ENCODE measurements at places on chromosomes 12 and 14.

- no peak for DNase-seq
These were observed 603.2 kb downstream of the C12orf50 start for GRCh38 chr12:87425942-87426554.

- no peak for DNase-seq
These were observed 69.6 kb upstream of the AEBP2 start for GRCh38 chr12:19369691-19370148.

DNA sequence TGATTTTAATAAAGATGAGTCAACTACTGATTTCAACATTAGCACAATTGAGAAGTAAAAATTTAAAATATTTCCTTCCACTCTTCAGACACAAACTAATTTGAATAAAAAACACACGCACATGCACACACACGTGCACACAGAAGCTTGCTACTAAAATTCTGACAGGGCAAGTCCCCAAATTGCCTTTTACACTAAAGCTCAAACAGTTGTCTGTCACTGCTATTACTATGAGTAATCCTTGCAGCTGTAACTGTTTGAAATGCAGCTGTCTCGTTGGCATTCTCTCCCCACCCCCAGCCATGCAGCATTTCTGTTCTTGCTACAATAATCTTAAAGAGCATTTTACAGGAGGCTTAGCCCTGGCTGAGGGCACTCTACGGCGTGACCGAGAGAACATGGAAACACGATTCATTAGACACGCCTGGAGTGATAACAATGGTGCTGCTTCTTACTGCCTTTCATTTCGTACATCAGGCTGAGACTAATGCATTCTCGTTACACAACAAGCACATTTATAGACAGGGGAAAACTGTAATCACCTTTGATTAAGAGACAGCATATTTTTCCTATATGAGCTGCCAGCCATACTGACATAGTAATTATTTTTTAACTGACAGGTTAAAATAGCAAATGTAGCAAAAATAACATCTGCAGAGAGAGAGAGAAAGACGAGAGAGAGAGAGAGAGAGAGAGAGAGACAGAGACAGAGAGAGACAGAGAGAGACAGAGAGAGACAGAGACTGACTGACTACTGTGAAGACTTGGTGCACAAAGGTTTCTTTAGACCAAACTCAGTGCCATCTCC lies 153.8 kb downstream of the MED13L start:
- DNase-seq = no peak

DNA sequence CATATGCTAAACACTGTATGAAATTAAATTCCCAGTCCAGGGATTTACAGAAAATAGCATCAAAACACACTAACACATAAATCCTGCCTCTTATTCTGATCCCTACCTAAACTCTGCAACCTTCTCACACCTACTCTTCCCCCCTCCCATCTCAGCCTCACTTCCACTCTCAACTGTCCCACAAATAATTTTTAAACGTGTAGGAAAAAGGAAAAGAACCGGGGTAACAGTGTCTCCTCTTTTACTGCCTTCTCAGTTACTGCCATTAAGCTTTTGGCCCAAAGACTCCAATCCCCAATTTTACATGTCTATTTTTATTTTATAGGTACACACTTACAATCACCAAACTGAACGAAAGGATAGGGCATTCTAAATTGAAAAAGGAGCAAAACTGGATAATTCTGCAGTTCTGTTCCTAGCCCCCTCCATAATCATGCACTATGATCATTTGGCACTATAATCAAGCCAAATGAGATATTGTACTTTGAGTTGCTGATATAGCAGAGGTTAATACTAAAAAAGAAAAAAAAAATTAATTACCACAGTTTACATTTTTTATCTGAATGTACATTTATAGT lies 2.9 kb downstream of the DUSP16 start:
- DNase-seq = no peak

GRCh38 chr14:105294142-105294597 lies 6.6 kb downstream of the BRF1 start:
- no peak for DNase-seq

DNA sequence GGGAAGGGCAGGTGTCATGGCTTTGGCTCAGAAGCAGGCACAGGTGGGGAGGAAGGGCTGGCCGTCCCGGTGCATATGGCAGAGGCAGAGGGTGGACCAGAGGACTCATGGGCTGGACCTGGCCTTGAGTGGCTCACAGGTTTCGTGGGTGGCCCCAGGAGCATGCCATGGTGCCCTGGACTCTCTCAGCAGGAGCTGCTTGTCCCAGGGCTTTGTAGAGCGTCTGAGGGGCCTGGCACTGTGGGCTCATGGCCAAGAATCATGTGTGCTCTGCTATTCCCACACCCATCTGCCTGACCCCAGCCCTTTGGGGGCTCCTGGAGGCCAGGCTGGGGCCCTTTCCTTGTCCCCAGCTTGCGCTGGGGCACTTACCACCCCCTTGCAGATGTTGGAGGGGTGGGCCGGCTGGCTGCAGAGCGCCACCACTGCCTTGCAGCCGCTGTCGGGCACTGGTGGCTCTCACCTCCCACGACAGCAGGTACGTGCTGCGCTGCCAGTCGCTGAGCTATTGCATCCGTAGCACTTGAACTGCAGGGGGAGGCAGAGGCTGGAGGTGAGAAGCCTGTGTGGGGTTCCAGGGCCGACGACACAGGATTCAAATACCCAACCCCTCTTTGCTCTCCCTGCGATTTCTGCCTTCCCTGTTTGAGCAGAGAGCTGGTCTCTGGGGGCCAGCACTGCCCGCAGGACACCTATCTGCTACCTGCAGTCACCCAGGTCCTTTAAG lies 187.4 kb upstream of the PRMT8 start:
- no peak for DNase-seq

DNA sequence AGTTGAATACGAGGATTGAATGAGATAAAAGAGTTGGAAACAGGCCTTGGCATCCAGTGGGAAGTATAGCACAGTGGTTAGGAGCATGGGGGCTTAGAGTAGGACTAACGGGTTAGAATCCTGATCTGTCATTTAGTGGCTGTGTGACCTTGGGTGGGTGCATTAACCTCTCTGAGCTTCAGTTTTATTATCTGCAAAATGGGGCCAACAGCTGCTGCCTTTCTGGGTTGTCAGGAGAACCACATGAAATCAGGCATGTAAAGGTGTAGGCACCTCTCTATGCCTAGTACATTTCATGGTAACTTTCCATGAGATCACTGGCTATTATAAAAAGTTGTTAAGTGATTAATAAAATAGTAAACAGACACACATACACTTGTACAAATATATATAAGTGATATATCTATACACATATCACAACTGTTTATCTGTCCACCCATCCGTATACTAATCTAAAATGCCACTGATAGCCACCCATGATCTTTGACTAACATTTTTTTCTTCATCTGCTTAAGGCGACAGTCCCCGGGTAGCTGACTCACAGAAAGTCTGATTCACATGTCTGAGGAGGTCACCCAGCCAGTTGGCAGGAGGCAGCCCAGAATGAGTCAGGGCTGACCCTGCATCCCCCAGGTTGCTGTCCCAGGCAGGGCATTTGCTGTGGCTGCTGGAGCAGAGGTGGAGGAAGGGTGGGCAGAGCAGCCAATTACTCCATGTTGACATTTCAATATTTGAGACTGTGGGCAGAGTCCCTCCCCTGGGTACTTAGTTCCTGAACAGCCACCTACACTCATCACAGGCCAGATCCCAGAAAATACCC lies 125.6 kb upstream of the NOS1 start:
- DNase-seq = no peak

- no peak for DNase-seq
These were observed 216.2 kb downstream of the DUSP6 start for GRCh38 chr12:89135976-89136634.

- DNase-seq = no peak
These were observed 8.7 kb upstream of the MEG3 start for GRCh38 chr14:100816950-100817901.

Measured in activated naive CD4-positive, alpha-beta T cell (primary cell).